ENCODE measurements at places on chromosomes 12 and 14.

GRCh38 chr14:80110721-80111120, 100.6 kb downstream of the DIO2 start:
- no peak for DNase-seq

- no peak for DNase-seq
Measured at GRCh38 chr12:100481021-100481420, 7.4 kb downstream of the NR1H4 start.

DNA sequence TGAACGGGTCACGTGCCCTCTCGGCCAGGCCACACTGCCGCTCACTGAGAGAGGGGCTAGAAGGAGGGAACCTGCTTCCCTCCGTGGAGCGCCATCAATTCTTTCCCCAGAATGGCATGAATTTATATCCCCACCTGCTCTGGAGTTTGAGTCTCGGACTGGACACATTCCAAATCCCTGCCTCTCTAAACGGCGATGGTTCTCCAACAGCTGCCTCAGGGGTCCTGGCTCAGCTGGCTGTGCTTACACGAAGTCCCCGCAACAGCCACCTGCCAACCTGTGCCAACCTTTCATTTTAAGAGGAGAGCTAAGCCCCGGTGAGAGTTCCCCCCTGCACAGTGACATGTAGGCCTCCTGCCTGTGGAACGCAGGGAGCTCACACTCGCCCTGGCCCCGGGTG, 73.2 kb downstream of the RIMBP2 start:
- DNase-seq: no peak

DNA sequence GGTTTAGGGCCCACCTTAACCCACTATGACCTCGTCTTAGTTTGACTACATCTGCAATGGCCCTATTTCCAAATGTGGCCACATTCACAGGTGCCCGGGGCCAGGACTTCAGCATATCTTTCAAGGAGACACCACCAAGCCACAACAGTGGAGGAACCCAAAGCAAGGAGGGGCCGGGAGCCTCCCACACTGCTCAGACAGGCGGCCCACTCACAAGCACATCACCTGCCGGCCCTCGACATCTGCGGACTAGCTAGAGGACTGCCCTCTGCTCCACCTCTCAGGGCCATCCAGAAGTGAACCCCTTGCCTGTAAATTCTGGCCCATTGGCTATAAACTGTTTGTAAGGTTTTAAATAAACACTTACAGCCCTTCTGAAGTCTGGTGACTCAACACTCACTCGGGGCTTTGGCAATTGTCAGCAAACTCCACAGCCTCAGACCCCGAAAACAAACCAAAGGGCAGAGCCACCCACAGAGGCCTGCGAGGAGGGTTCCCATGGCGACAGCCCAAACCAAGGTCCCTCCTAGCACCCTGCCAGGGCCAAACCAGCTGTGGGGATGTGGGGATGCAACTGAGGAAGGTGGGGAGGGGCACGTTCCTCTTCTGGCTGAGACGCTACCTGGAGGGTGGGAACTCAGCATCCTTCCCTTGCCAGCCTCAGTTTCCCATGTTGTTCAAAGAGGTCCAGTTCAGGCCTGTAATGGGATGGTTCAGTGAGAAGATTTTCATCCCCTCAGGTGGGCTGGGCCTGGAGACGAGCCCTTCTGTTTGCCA, 95.8 kb downstream of the DICER1 start:
- DNase-seq: no peak

- peak; percentile 45 for DNase-seq
Measured at GRCh38 chr14:73787486-73788316, 63.9 kb upstream of the PTGR2 start.

DNA sequence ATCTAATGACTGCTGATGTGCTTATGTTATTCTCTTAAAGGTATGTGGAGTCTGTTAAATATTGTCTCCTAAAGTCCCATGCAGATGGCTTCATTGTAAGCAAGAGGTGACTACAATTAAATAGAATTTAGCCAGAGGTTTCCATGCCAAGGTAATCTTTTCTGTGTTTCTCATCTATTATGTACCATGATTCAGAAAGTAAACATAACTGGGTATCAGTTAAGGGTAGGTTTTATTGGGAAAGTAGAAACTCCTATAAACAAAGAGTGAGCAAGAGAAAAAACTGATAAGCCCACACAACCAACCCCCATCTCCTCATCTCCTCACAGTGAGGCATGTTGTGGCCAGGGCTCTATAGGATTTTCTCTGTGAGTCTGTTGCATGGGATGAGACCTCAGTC, 611.7 kb downstream of the SNAPC1 start:
- no peak for DNase-seq

- no peak for DNase-seq
Measured at GRCh38 chr12:45477526-45477925, 252.0 kb upstream of the ARID2 start.

DNA sequence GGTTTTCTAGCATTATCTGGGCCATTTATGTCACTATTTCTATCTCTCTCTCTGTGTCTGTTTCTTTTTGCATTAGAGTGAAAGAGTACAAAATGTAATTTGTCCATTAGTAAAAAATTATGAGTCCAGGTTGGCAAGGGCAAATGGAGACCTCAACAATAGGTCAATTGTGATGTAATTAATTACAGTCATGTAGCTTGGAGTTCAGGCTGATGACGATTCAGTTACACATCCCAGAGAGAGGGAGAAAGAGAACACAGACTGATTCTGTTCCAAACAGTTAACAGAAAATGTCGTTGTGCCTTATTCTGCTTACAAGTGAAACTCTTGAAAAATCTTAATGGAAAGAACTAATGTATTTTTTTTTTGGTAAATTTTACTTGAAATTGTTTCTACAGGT, 83.3 kb downstream of the ATXN7L3B start:
- no peak for DNase-seq

- no peak for DNase-seq
Measured at GRCh38 chr12:109065154-109065852, 12.9 kb downstream of the USP30 start.

DNA sequence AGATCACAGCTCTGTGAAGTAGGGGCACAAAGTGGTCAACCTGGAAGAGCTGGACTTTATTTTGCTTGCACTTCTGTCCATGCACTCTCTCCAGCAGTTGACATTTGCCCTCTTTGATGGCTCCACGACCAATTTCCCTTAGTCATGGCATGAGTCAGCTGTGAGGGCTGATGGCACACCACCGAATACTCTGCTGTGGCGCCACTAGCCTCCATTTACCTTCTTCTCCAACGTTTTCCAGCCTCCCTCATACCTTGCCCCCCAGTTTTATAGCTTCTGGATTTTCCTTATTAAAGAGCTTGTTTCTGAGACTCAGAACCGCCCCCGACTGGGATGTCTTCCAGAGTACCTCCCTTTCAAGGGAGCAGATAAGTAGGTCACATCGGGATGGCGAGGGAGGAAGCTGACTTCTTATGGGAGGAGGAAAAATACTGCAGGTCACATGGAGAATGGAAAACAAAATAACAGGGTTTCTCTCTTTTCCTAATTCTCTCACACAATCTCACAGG, 17.6 kb downstream of the NINJ2 start:
- DNase-seq: no peak

GRCh38 chr14:93019367-93019843, 96.3 kb downstream of the ITPK1 start:
- no peak for DNase-seq

DNA sequence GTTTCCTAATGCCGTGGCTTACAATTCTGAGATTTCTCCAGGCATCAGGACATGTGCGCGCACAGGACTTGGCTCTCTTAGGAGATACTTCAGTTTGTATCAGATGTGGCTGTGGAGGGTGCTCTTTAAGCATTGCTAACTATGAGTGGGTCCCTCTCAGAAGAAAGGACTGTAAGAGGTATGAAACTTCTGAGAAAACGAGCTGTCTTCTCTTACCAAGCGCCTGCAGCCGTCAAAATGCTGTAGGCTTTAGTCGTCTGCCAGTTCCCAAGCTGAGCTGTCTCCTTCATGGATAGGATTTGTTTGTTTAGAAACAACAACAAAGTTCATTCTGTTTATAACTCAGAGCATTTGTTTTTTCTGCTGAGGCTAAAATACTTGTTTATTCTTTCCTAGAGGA, 16.1 kb upstream of the MANSC4 start:
- no peak for DNase-seq

- no peak for DNase-seq
Measured at GRCh38 chr14:38528582-38528981, 272.7 kb upstream of the CLEC14A start.

DNA sequence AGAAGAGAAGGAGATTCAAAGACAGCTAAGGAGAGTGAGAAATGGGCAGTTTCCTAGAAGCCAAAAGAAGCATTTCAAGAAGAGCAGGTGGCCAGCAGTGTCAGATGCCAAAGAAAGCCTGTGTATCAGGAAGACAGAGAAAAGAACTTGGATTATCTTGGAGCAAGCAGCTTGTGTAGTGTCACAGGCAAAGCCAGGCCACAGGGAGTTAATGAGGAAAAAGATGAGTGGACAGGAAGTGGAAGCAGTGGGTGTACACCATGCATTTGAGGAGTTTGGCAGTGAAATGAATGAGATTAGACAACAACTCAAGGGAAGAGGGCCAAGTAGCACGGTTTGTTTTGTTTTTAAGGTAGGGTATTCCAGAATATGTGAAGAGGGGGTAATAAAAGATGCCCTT, 5.6 kb upstream of the MYH7 start:
- DNase-seq: no peak

GRCh38 chr14:77903937-77904617, 104.2 kb downstream of the ADCK1 start:
- no peak for DNase-seq

- DNase-seq: peak; percentile 40
Measured at GRCh38 chr14:67943947-67944346, 124.4 kb downstream of the RAD51B start.

- no peak for DNase-seq
Measured at GRCh38 chr14:103220134-103220981, 97.1 kb downstream of the TNFAIP2 start.

- no peak for DNase-seq
Measured at GRCh38 chr12:44873898-44874297, 2.2 kb downstream of the NELL2 start.

DNA sequence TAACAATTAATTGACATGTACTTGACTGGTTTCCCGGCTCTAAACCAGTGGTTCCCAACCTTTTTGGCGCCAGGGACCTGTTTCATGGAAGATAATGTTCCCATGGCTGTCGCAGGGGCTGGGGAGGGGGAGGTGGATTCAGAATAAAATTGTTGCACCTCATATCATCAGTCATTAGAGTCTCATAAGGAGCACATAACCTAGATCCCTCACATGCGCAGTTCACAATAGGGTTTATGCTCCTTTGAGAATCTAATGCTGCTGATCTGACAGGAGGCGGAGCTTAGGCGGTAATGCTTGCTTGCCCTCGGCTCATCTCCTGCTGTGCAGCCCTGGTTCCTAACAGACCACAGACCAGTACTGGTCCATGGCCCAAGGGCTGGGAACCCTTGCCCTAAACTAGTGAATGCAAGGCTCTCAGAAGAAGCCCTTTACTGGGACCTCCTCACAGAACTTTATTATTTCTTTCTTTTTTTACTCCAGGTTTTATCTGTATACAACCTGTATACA, 86.4 kb upstream of the SINHCAF start:
- no peak for DNase-seq

- no peak for DNase-seq
Measured at GRCh38 chr14:21534576-21534975, 8.4 kb upstream of the SALL2 start.

DNA sequence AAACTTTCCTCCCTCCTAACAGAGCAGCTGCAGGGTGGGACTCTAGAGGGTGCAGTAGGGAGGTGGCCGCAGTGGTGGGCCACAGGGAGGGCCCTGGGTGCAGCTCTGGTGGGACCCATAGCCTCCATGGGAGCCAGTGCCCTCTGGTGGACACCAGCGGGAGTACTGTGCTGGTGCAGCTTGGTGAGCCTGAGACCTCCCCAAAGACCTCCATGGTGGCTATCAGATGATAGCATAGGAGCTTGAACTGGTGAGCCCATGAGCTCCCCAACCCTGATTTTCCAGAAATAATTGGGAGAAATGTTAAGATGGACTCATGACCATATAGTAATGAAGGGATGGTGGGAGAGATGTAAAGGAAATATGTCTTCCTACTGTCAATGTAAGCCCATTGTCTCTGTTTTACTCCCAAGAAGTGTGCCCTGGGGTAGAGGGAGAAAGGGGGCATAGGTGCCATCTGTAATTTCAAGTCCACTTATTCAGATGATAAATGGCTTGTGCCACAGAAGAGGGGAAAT, 98.7 kb downstream of the GAS2L3 start:
- DNase-seq: peak; percentile 31

- DNase-seq: no peak
Measured at GRCh38 chr14:34359420-34360117, 102.5 kb downstream of the SPTSSA start.

GRCh38 chr12:12476857-12477531, 85.7 kb downstream of the DUSP16 start:
- no peak for DNase-seq

- DNase-seq: peak; percentile 58
Measured at GRCh38 chr12:57452937-57453509, 2.1 kb upstream of the INHBE start.

- no peak for DNase-seq
Measured at GRCh38 chr12:104064842-104065427, 604 bp downstream of the HCFC2 start.

DNA sequence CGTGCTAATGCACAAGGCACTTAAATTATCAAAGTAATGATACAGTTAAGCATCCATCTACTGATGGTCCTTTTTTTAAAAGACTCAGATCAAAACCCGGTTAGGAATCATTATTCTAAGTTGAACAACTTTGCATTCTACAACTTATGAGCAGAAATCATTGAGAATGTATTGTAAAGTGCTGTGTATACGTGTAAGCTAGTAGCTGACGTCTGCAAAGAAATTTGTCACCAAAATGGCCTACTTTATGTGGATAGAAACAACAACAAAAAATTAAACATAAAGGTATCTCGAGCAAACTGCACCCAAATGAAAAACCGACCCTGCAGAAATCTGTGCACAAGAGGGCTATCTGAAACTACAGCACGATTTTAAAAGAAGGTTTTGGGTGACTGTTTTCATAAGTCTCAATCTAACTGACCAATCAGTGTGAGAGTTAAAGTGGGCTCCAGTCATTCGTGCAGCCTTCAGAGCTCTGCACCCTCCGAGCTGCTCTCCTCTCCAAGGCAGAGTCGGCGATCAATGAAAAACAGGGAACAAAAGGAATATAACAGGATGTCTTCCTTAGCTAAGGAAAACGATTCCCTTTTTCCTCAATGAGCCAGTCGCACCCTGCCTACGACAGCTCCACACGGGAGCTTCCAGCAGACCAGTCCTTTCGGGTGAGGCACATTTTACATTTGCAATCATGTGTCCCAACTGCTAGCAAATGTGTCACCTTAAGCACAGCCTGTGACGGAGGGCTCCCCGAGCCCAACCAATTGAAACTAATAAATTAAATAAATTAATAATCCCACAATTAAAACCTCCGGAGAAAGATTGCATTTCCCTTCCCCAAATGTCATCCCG, 200.7 kb upstream of the FOXN3 start:
- DNase-seq: peak; percentile 23

- no peak for DNase-seq
Measured at GRCh38 chr12:51374361-51374760, 16.8 kb downstream of the GALNT6 start.

GRCh38 chr14:32898876-32899275, 39.8 kb upstream of the NPAS3 start:
- no peak for DNase-seq

Measured in activated naive CD4-positive, alpha-beta T cell treated with anti-CD3 and anti-CD28 coated beads, Interleukin-2, amount 50 U/mL, for 16 hours (primary cell).